ENCODE measurements at places on chromosomes 11 and 22. TPM values are rescaled to one million over a fixed set of nuclear protein-coding genes. Genes with fewer than 3 reads are reported as not detected.

GRCh38 chr11:868802-869201 lies 26.1 kb downstream of the TSPAN4 start:
- DNase-seq = no peak

- DNase-seq = no peak
These were observed 32.9 kb downstream of the RBFOX2 start for GRCh38 chr22:35995772-35996171.

DNA sequence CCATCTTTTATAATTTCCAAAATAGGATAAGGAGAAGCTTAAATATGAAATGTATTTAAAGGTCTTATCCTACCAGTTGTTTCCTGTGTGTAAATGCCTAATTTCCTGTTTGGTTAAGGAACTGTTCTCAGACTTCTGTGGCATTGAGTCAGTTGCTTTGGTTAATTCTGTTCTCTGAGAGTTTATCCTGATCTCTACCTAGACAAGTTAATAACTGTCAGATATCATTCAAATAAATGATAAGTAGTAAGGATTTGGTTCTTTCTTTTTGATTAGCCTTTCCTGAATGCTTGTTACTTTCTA lies 39.5 kb downstream of the CTNND1 start:
- DNase-seq = no peak

- DNase-seq = no peak
These were observed 134.5 kb downstream of the ADAMTS15 start for GRCh38 chr11:130582981-130583380.

GRCh38 chr11:60935676-60936442 lies 11.6 kb downstream of the TMEM132A start:
- DNase-seq = no peak

GRCh38 chr11:67349036-67349435 lies 4.3 kb downstream of the POLD4 start:
- no peak for DNase-seq

DNA sequence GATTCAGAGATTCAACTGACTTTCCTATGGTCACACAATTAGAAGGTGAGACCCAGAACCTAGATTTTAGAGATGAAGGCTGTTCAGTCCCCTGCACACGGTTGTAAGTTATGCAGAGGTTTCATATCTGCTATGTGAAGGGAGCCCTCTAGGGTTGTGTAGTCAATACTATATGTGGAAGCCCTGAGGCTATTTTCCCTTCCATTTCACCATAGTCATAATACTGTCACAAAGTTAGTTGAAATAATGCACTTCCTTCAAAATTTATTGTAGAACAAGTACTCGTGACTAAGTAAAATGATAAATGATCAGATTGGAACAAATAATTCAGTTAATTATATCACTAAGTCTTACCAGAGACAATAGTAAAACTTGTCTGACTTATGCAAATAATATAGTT lies 48.8 kb downstream of the ENDOD1 start:
- no peak for DNase-seq

- DNase-seq = no peak
These were observed 20.4 kb downstream of the ALKBH8 start for GRCh38 chr11:107545101-107545514.

DNA sequence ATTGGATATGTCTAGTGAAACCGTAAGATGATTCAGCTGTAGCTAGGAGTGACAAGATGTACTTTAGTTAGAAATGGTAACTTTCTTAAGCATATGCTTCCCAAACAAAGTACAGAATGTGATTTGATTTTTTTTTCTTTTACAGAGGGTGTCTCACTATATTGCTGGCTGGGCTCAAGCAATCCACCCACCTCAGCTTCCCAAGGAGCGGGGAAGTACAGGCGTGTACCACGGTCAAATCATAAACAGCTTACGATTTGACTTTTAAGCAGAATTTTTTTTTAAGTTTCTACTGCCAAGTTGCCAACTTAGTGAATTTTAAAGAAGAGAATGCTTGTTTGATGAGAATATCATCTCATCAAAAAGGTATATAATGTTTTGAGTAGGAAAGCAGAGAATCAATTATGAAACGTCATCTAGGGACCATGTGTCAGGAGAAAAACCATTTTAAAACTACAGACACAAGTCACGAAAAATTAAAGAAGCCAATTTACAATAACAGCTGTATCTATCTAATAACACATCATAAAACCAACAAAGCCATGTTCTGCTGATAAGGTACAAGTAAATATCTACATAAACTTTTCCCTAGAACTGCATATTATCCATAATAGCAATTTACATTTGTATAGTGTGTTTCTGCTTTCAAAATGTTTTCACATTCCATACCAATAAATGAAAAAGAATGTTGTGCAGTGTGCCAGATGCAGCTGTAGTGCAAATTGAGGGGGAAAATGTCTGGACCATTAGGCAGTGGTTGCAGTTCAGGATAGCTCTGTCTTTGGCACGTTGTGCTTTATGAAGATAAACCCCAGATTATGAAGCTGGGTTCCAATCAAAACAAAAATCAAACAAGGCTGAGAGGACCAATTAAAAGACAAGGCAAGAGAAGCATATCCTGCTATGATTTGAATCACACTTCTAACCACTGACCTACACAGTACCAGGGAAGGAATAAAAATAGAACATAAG lies 33.7 kb upstream of the USP47 start:
- DNase-seq = no peak

- no peak for DNase-seq
These were observed 8.9 kb upstream of the SCARF2 start for GRCh38 chr22:20446383-20446970.

GRCh38 chr11:71963468-71963867 lies 34.6 kb downstream of the RNF121 start:
- DNase-seq = no peak

GRCh38 chr22:28507896-28508295 lies 171.7 kb downstream of the TTC28 start:
- no peak for DNase-seq

GRCh38 chr11:61697078-61697502 lies 16.9 kb downstream of the DAGLA start:
- DNase-seq = no peak

The SLC15A3 gene
- 4.2 TPM for total RNA-seq

The PAX6 gene
- total RNA-seq = not detected

The MMP8 gene
- not detected for total RNA-seq

The RCOR2 gene
- total RNA-seq = 0.40 TPM

The CDC42EP1 gene
- total RNA-seq = not detected

The ROM1 gene
- 1.3 TPM for total RNA-seq

All from activated CD4-positive, alpha-beta T cell treated with anti-CD3 and anti-CD28 coated beads, Interleukin-2, amount 10 ng/mL, durations not matched to agents 7 days and 5 days (primary cell).